ENCODE measurements at places on chromosomes 2 and 18.

- no peak for DNase-seq
These were observed 349.3 kb upstream of the SLC39A10 start for GRCh38 chr2:195307751-195308150.

GRCh38 chr18:8949206-8949605 lies 153.3 kb upstream of the NDUFV2 start:
- DNase-seq: peak; percentile 76

GRCh38 chr18:50284255-50284885 lies 3.0 kb upstream of the MBD1 start:
- DNase-seq: no peak

GRCh38 chr2:163369111-163369510 lies 366.7 kb downstream of the FIGN start:
- no peak for DNase-seq

DNA sequence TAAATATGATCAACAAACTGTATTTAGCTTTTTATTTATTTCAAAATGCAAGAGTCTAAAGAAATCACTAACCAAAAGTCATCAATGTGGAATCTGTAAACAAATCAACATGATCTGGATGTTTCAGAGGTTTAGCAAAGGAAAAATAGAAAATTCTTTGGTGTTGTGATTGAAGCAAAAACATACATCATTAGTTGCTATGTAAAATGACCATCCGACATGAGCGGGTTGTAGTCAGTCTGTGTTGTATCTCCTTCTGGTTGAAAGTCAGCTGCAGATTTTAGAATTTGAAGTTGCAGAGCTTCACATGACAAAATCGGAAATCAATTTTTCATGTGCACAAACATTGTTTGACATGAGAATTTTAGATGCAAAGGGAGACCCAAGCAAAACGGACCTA lies 63.2 kb downstream of the IRS1 start:
- no peak for DNase-seq

- peak; percentile 20 for DNase-seq
These were observed 99.4 kb upstream of the PID1 start for GRCh38 chr2:229370509-229370908.

DNA sequence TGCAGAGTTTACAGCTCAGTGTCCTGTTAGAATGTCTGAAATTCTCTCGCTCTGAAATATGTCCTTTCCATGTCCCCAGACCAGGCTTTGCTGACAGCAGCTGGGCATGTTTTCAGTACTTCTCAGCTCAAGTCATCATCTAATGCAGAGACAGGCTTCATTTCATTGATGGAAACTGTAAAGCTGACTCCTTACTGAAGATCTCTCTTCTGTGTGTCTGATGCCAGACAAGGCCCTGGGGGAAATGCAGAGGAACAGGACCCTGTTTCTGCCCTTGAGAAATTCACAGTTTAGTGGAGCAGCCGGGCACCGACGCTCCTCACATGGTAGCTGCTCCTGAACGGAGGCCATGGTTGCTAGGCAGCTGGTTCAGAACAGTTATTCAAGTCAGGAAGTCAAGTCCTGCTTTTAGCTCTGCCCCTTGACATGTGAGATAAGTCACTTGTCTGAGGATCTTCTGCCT lies 24.6 kb upstream of the FZD7 start:
- no peak for DNase-seq

- no peak for DNase-seq
These were observed 241.6 kb downstream of the HRH4 start for GRCh38 chr18:24702001-24702515.

DNA sequence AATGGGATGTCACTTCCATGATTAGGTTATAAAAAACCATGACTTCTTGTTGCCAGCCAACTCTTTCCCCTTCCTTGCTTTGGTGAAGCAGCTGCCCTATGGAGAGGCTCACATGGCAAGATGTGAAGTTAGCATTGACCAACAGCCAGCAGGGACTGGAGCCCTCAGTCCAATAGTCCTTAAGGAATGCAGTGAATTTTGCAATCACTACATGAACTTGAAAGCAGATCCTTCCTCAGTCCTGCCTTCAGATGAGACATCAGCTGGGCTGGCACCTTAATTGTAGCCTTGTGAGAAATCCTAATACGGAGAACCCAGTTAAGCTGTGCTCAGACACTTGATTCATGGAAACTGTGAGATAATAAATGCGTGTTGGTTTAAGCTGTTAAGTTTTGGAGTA lies 61.8 kb downstream of the ATP8B1 start:
- DNase-seq: no peak

All from fibroblast of skin of abdomen (primary cell).